Kidney (tissue), 22 donors: ENCODE measurements at places on chromosomes 3 and 15. TPM values are rescaled to one million over a fixed set of nuclear protein-coding genes. Genes with fewer than 3 reads are reported as not detected.

Gene ACTRT3
- total RNA-seq, result 2.9 TPM

Gene ASB14
- total RNA-seq, result not detected

DNA sequence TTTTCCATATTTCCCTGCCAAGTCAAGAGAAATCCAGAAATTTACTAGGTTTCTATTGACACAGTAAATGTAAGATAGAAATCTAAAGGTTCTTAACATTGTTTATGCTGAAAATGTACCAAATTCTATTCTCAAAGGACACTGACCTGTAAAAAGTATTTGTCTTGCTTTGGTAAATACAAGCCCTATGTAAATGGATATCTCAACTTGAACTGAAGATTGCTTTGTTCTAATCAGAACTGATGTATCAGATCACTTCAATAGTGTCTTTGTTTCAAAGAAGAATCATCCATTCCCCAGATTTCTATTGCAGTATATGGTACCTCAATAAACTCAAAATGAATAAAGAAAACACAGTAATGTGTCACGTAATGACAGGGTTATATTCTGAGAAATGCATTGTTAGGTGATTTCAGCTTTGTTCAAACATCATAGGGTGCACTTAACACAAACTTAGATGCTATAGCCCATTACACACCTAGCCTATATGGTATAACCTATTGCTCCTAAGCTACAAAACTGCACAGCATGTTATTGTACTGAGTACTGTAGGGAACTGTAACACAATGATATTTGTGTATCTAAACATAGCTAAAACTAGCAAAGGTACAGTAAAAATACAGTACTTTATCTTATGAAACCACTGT, 143.5 kb upstream of the NECTIN3 start:
- DNase-seq, result no peak

DNA sequence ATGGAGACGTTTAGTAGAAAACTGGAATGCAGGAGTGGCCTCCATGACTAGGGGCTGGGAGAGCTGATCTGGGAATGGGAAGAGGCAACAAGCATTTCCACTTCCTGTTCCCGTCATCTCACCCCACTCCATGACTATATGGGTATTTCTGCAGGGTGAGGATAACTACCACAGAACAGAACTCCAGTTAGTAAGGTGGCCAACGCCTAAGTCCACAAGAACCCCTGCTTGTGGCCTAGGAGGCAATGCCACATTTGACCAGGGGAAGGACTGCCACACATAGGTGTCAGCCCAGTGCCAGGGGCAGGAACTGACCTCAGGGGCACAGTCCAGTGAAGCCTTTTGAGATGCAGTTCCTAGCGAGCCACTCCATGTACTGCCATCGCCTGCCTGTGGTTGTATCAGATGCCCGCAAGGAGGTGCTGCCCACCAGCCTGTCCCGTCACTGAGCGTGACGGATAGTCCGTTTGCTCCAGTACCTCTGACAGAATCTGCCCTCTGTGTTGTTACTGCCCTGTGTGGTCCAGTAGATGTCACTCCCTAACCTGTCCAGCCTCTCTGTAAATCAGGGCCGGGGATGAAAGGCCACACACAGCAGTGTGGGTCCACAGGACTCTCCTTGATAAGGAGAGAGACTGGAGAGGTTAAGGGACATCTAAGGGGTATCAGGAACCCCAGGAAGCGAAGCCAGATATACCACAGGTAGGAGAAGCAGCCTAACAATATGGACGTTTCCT, 3.5 kb upstream of the MTFMT start:
- DNase-seq, result peak; percentile 91

- no peak for DNase-seq
These were observed 220.9 kb upstream of the EIF1B start for GRCh38 chr3:40088527-40089170.

GRCh38 chr15:96700555-96700954, 370.1 kb downstream of the NR2F2 start:
- no peak for DNase-seq

Gene VEPH1
- 17.8 TPM for total RNA-seq

DNA sequence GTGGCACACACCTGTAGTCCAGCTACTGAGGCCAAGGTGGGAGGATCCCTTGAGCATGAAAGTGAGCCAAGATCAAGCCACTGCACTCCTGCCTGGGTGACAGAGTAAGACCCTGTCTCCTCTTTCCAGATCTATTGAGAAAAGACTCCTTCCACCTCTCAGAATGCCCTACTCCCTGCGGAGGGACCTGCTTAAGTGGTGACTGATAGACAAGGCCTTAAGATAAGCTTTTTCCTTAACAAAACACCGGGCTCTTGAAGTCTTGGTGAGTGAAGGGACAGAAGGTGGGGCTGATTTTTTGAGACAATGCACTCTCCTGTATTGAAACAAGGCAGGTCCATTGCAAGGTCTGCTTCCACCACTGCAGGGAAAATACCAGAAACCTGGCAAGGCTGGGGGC, 338.4 kb upstream of the FRG2C start:
- no peak for DNase-seq

- no peak for DNase-seq
These were observed 42.0 kb downstream of the THBS1 start for GRCh38 chr15:39622660-39623516.

DNA sequence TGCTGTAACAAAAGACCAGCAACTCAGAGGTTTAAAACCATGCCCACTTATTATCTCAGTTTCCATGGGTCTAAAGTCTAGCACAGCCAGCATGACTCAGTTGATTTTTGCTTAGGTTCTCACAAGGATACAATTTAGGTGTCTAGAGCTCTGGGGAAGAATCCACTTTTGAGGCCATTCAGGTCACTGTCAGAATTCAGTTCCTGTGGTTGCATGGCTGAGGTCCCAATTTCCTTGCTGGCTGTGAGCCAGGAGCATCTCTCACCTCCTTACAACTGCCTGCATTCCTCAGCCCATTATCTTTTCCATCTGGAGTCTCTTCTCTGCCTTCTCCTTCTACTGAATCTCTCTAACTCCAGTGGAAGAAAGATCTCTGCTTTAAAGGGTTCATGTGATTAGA, 240.5 kb upstream of the CFAP20DC start:
- no peak for DNase-seq

Gene CHRFAM7A
- 2.7 TPM for total RNA-seq

DNA sequence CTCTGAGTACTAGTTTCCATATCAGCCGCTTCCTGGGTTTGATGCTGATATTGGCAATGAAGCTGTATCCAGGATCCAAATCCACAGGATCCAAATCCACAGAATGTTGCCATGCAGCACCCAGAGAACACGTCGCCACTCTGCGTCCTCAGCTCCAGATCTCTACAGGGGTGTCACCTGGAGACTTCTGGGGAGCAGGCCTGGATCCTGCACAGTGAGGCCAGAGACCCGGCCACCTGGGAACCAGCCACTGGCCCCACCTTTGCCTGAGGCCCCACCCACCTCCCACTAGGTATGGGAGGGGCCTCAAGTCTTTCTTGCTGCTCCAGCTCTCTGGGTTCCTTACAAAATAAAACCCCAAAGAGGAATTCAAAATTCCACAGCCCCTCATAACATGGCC, 123.9 kb downstream of the LRRK1 start:
- DNase-seq, result no peak

Gene TRAT1
- 1.9 TPM for total RNA-seq

DNA sequence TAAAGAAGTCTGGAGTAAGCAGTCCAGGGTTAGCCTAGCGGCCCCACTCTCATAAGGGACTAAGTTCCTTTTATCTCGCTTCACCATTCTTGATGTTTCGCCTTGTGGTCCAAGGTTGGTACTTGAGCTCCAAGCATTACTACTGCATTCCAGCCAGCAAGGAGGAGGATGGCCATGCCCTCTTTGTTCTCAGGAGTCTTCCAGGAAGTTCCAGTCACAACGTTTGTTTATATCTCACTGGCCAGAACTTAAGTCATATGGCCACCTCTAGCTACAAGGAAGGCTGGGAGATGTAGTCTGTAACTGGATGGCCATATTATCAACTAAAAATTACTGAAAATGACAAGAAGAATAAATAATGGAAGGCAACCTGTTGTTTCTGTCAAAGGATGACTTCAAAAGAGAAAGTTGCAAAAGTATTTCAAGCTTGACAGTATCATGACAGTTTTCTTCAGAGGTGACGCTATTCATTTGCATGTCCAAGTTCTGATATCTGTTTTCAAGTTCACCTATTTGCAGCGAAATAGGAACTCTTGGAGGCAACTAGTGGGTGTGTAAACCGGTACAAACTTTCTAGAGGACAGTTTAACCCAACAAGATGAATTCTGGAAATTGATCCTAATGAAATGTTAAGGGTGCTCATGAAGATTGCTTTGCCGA, 118.6 kb downstream of the PGPEP1L start:
- no peak for DNase-seq

Gene TMC3
- not detected for total RNA-seq

Gene SAMMSON
- 0.98 TPM for total RNA-seq

GRCh38 chr3:24514119-24514518, 19.5 kb upstream of the THRB start:
- DNase-seq, result no peak

- no peak for DNase-seq
These were observed 4.8 kb upstream of the RGMA start for GRCh38 chr15:93093765-93094164.

Gene CORO2B
- total RNA-seq, result 7.9 TPM

Gene SERPINI2
- not detected for total RNA-seq

GRCh38 chr3:142844339-142844977, 44.4 kb downstream of the PCOLCE2 start:
- no peak for DNase-seq

DNA sequence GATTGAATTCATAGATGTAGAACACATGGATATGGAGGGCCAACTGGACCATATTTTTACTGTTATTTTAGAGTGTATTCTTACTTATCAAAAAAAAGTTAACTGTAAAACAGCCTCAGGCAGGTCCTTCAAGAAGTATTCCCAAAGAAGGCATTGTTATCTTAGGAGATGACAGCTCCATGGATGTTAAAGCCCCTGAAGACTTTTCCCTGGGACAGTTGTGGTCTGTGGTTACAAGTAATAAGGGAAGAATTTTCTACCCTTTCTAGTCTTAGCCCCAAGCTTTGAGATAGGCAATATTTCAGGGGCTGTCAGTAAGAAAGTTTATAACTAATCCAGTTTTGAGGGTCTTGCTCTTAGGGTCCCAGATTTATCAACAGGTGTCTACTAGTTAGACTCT, 62.5 kb downstream of the LRRC49 start:
- DNase-seq, result no peak

DNA sequence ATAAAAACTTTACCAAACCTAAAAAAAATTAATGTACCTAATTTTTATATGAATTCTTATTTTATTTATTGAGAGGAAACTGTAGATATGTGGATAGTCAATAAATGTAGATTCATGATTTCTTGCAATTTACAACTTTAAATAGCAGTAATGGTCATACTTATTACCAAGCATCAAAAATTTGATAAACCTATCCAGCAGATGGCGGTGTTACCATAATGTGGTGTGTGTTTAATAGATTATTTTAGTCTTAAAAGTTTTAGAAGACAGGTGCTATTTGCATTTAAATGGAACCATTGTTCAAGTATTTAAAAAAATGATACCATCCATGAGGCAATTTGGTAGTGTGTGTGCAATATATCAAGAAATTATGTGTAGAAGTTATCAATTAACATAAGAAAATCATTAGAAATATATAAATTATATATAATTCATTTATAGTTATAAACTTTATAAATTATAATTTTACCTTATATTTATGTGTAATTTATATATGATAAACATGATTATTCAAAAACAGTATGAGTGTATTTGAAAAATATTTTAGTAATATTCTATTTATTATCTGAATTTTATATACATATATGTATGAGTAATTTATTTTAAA, 176.0 kb upstream of the BCHE start:
- no peak for DNase-seq

GRCh38 chr3:183099838-183100204, 525 bp upstream of the MCCC1 start:
- no peak for DNase-seq

DNA sequence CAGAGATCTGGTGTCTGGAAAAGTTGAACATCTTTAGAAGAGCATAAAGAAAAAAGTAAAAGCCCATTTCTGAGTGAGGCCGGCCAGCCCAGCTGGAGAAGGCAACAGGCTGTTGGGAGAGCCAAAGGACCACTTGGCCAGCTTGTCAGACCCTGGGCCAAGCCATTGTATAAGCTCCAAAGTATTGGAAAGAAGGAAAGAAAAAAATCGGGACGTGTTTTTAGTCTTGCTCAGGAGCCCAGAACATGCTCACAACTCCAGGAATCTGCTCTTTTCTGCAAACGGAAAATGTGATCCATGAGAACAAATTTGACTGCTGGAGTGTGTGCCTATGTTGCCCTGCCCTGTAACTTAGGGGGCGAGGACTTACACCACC, 10.4 kb upstream of the CLPX start:
- DNase-seq, result no peak

DNA sequence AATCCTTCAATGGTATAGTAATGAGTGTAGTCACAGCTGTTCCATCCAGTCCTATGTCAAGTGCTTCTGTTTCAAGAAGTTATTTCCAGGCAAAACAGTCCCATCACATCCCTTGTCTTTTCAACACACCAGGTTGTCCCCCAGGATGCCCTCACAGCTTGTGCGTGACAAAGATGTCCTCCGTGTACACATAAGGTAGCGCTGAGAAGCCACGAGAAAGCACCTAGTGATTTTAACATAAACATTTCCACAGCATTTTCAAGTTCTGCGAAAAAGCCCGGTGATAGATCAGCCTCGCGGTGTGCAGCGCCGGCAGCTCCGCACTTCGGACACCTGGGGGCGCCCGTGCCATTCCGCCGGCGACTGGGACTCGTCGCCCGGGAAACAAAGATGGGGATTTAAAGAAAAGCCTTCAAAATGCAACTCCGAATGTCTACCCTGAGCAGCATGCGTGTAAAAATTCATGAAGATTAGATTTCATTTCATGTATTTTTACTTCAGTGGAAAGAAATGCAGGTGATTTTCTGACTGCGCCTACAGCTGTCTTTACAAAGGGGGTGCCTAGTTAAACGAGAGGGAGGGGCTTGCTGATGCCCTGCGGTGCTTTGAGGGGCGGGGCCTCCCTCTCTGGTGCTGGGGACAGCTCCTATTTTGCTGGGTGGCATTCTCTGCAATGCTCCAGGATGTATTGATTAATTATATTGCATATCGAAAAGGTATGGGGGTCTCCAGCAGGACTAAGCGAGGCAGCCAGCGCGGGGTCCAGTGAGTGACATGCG, 49.9 kb downstream of the KY start:
- peak; percentile 87 for DNase-seq

Gene HRG
- total RNA-seq, result 0.35 TPM

GRCh38 chr3:71955240-71956068, 170.5 kb upstream of the PROK2 start:
- peak; percentile 85 for DNase-seq

- DNase-seq, result peak; percentile 31
These were observed 296.8 kb downstream of the DOCK3 start for GRCh38 chr3:50971487-50971924.

DNA sequence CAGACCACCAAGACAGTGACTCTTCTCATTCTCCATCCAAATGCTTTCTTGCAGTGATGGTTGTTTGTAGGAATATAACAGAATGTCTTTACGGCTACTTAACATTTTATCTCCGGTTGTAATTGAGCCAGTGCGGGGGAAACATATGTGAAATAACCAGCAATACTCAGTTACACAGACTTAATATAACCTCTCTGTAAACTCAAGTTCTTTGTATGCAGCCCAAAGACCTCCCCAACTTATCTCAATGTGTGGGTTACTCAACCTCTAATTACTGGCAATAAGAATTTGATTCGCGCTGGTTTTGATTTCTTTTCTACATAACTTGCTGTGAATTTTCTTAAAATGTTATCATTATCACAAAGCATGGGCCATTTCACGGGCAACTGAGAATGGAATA, 250.6 kb downstream of the TAFA4 start:
- DNase-seq, result no peak
